Activated T-helper 9 cell treated with anti-CD3 and anti-CD28 coated beads, Interleukin-2, amount 50 U/mL, for 16 hours (primary cell): ENCODE measurements at places on chromosomes 16 and 17.

- DNase-seq = no peak
Measured at GRCh38 chr17:40479754-40480480, 21.5 kb downstream of the TNS4 start.

DNA sequence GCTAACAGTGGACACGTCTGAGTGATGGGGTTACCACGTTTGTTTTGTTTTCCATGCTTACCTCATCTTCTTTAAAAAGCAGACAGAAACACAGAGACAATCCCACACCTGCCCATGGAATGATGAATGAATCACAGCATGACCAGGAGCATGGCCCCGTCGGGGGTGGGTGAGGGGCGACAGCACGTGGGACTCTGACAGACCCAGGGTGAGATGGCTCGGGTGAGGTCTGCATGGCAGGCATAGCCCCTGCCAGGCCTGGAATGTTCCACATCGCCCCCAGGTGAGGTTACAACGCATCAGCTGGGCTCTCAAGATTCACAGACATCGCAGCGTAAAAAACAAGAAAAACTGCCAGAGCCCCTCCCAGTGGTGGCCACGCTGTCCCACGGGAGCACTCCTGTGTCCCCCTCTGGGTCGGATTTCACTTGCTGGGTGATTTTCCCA lies 18.1 kb downstream of the SLC7A5 start:
- DNase-seq = no peak

DNA sequence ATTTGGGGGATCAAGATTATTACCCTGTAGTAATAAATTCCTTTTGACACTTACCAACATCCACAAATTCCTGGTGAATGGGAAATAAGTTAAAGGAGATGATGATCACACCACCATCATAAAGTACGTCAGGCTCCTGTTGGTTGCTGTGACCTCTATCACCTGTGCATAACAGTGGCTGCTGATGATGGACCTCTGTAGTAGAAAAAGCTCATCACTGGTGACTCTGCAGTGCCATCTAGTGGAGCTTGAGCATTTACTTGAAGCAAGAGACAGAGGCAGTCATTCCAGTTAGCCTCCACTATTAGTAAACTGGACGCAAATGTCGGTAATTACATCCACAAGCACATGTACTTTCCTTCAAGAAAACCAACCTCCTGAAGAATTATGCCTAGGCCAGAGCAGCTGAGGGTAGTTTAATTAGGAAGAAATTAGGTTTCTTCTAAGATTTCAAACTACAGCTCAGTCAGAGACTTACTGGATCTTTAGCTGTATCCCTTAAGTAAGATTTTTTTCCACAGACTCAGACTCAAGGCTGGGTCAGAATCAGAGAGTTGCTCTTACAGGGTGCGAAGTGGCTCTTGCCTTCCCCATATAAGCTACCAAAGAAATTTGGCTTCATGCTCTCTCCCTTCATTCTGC lies 39.3 kb downstream of the CYB561 start:
- peak; percentile 35 for DNase-seq

DNA sequence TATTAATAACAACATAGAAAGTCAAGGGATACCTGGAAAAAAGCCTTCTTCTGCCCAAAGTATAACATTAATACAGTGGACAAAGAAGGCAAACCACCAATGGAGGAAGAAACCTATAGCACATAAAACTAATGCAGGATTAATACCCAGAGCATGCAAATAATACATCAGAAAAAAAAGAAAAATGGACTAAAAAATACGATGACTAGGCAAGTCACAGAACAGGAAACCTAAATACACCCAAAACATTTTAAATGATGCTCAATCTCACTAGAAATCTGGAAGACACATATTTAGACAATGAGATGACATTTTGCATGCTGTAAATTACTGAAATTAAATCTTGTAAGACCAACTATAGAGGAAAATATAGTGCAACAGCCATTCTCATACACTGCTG lies 55.9 kb downstream of the MED13 start:
- no peak for DNase-seq

- DNase-seq = no peak
Measured at GRCh38 chr17:7191571-7192270, 12.6 kb upstream of the ASGR1 start.

GRCh38 chr17:16929035-16929680 lies 42.8 kb downstream of the TNFRSF13B start:
- DNase-seq = no peak

- DNase-seq = no peak
Measured at GRCh38 chr17:59688496-59688895, 18.7 kb downstream of the PTRH2 start.

DNA sequence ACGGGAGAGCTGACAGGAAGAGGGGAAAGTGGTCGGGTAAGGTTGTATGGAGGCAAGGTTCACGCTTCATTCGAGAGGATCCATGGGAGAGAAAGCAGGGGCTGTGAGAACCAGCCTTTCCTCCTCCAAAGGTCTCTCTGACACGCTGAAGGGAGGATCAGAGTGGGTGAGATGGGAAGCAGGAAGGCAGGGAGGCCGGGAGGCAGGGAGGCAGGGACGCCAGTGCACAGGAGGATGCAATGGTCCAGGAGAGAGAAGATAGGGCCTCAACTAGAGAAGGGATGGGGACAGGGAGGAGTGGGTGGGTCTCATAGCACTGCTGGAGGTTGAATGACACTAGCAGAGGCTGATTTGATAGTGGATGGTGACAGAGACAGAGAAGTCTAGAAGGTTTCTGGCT lies 54.1 kb downstream of the PIMREG start:
- no peak for DNase-seq

DNA sequence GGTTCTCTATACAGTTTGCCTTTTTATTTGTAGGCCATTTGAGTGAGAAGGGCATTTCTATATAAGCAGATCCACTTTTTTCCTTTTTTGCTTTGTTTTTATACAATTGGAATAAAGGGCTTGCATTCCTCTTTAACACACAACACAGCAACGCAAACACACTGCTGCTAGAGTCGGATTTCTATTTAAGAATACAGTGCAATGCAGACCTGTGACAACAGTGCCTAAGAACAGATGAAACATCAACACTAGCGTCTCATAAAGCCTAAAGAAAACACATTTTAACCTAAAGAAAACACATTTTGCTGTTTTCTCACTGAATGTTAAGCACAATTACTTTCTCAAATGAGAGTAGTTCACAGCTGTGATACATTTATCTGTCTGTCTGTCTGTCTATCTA lies 1141.1 kb downstream of the CDH11 start:
- no peak for DNase-seq

DNA sequence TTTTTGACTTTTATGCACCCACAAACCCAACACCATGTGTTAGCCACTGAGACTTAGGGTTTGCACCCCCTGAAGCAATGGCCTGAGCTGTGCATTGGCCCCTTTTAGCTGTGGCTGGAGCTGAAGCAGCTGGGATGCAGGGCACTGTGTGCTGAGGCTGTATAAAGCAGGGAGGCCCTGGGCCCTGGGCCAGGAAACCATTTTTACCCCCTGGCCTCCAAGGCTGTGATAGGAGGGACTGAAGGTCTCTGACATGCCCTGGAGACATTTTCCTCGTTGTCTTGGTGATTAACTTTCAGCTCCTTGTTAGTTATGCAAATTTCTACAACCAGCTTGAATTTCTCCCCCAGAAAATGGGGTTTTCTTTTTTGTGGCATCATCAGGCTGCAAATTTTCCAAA lies 6.7 kb upstream of the ANKFN1 start:
- DNase-seq = no peak

GRCh38 chr17:75049057-75049456 lies 2.0 kb downstream of the KCTD2 start:
- DNase-seq = no peak

GRCh38 chr17:42682722-42683403 lies 532 bp downstream of the CNTNAP1 start:
- no peak for DNase-seq

DNA sequence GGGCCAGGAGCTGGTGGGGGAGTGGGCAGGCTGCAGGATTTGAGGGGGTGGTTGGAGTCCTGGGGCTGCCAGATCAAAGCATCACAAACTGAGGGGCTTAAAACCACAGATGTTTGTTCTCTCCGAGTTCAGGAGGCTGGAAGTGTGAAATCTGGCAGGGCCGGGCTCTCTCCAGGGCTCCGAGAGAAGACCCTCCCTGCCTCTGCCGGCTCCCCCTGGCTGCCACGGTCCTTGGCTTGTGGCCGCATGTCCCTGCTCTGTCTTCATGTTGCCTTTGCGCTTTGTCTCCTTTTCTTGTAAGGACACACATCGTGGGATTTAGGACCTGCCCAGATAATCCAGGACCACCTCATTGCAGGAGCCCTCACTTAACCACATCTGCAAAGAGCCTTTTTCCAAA lies 139.8 kb upstream of the GSE1 start:
- no peak for DNase-seq

GRCh38 chr16:81567987-81568748 lies 123.6 kb downstream of the CMIP start:
- peak; percentile 27 for DNase-seq

GRCh38 chr16:65069065-65069464 lies 52.8 kb downstream of the CDH11 start:
- DNase-seq = no peak

GRCh38 chr16:28126684-28127620 lies 63.4 kb upstream of the GSG1L start:
- no peak for DNase-seq

DNA sequence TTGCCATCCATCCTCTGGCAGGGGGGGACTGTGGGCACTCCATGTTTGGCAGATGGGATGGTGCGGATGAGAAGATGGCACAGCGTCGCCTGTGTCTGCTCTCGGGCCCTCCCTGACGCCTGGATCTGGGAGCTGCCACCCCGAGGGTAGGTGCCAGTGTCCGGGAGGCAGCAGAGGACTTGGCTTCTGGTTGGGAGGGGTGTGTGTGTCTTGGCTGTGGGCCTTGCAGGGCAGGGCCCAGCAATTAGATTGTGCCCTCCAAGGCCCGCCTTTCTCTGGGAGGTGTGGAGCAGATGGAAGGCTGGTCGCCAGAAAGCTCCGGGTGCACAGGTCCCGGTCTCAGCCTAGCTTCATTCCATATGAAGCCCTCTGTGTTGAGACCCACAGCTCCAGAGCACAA lies 1.4 kb downstream of the RAP1GAP2 start:
- DNase-seq = no peak

DNA sequence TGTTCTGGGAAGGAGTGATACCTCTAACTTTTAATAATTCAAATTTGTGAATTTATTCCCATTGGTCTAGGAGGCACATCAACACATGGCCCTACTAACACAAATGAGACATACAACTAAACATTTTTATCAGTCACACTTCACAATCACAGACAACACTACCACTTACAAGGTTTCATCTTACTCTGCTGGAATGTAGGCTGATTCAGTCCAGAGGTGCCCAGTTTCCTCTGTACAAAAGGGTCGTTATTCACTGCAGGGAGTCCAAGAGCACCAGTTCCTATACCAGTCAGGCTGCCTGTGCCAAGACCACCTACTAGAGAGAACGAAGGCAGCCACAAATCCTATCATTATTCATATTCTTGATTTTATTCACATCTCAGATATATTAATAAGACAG lies 41.4 kb downstream of the SETD6 start:
- DNase-seq = no peak

- no peak for DNase-seq
Measured at GRCh38 chr17:8586766-8587165, 43.8 kb downstream of the MYH10 start.

GRCh38 chr17:21233581-21234347 lies 19.4 kb downstream of the NATD1 start:
- no peak for DNase-seq

DNA sequence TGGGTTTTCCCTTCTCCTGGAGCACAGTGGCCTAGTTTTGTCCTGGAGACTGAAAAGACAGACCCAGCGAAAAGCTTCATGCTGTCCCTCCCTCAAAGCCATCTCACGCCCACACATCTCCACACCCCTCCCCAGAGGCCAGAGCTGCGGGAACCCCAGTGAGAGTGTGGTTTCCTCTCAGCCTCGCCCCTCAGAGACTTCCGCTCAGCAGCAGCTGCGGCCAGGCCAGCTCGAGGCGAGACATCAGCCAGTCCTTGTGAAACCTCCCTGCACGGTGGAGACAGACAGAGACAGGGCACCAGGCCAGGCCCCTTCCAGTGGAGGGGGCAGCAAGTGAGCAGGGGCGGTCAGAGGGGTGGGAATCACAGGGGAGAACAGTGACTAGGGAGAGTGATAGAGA lies 77.0 kb upstream of the TNRC6C start:
- peak; percentile 49 for DNase-seq

GRCh38 chr17:67558740-67559380 lies 158.9 kb upstream of the NOL11 start:
- DNase-seq = no peak

DNA sequence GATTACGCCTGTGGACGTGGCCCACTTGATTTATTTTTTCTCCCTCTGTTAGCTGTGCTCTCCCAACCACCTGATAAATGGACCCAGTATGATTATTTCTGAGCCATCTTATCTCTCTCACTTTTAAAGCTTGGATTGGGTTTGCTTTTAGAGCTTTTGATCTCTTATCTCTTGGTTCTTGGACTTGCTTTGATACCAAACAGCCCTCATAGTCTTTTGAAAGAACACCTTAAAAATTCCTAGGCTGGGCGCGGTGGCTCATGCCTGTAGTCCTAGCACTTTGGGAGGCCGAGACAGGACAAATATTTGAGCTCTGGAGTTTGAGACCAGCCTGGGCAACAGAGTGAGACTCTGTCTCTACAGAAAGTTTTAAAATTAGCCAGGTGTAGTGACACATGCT lies 25.8 kb downstream of the SMTNL2 start:
- DNase-seq = no peak

- DNase-seq = no peak
Measured at GRCh38 chr17:12302711-12303110, 282.0 kb downstream of the MAP2K4 start.

DNA sequence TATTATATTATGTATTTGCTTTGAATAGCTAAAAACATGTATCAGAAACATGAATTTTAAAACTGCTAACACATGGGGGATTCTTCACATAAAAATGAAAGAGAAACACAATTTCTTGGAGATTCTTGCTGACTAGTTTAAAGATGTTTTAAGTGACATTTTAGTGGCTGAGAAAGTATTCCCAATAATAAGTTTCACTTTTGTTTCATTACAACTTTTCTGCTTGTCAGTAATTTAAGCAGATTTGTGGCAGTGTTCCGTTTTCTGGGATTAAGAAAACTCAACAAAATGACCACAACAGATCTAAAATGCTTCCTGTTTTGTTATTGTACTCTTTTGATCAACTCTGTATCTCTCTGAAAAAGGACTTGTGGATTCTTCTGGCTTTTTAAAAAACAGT lies 75.9 kb downstream of the NLK start:
- DNase-seq = no peak

DNA sequence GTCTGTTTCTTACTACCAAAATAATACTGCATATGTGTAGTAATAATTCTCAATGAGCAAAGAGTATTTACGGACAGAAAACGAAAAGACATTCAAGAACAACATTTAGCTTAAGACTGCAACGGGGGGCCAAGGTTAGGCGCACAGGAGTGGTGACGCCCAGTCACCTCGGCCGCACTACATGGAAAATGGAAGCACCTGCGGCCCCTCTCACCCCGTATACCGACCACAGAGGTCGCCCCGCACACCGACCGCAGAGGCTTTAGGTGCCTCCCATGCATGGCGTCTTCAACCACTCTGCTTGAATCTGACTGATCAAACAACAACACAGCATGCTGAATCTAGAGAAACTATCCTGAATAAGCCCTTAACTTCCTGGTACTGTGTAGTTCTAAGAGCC lies 26.4 kb downstream of the CCDC57 start:
- DNase-seq = no peak

- DNase-seq = no peak
Measured at GRCh38 chr16:46765050-46765449, 16.9 kb upstream of the MYLK3 start.

GRCh38 chr16:82660075-82660645 lies 33.4 kb downstream of the CDH13 start:
- peak; percentile 24 for DNase-seq
